ENCODE measurements at places on chromosomes 6 and 20.

- DNase-seq: no peak
Measured at GRCh38 chr20:11919581-11919980, 1.9 kb downstream of the BTBD3 start.

DNA sequence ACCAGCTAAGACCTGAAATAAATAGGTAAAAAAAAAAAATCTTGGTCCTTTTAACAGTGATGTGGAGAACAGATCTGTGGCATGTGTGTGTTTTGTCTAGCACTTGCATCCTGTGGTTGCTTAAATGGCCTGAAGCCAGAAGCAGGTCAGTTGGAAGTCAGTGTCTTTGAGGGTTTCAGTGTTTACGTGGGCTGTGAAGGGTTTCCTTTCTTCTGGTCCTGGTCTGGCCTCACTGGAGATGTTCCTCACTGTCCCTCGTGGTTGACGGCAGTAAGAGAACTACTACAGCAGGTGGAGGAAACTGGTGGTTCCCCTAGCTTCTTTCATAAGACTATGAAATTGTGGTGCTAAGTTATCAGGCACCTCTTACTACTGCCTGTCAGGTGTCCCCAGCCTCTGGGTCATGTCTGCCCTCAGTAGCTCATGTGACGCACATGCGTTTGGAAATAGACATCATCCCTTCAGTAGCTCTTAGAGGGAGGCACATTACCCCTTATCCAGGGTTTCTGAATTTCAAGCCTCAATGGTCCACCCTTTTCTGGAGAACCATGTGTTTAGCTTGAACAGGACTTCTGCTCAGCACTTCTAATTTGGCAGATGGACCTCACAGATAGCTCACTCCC is 59.4 kb upstream of the SCP2D1 start:
- DNase-seq: no peak

DNA sequence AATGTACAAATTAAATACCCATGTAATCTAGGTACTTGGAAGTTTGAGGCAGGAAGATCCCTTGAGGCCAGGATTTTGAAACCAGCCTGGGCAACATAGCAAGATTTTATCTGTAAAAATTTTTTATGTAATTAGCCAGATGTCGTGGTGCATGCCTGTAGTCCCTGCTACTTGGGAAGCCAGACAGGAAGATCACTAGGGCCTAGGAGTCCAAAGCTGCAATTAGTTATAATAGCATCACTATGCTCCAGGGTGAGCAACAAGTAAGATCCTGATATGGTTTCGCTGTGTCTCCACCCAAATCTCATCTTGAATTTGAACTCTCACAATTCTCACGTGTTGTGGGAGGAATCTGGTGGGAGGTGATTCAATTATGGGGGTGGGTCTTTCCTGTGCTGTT is 535.8 kb downstream of the TENT5A start:
- DNase-seq: peak; percentile 70

DNA sequence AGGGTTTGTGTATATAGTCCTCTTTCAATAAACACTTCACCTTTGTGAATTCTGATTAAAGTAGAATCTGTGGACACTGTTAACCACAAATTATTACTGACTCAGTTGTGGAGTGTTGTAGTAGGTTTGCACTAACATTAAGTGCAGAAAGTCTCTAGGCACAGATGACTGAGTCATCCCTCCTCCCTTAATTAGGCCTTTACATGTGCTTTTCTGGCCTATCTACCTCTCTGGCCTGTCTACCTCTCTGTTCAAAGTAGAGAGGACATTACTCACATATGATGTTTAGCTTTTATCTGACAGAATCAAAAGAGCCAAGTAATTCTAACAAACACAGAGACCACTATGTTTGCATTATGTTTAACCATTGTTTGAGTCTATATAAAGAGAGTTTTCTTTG is 783.0 kb downstream of the TENT5A start:
- no peak for DNase-seq

DNA sequence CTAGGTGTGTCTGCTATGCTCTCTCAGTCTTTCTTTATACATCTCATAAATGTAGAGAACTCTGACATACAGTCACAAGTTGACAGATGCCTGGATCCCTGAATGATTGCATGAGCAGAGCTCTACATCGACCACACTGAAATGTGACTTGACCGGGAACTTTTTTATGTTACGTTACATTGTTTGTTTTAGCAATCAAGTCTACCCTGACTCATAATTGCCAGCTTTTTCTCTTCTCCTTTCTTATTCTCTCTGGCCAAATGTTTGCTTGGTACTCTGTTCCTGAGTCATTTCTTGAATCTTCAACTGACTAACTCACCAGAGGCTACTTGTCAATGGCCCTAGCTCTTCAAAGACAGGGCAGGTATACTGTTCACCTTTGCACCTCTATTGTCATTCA is 213.6 kb upstream of the DTNBP1 start:
- DNase-seq: no peak

DNA sequence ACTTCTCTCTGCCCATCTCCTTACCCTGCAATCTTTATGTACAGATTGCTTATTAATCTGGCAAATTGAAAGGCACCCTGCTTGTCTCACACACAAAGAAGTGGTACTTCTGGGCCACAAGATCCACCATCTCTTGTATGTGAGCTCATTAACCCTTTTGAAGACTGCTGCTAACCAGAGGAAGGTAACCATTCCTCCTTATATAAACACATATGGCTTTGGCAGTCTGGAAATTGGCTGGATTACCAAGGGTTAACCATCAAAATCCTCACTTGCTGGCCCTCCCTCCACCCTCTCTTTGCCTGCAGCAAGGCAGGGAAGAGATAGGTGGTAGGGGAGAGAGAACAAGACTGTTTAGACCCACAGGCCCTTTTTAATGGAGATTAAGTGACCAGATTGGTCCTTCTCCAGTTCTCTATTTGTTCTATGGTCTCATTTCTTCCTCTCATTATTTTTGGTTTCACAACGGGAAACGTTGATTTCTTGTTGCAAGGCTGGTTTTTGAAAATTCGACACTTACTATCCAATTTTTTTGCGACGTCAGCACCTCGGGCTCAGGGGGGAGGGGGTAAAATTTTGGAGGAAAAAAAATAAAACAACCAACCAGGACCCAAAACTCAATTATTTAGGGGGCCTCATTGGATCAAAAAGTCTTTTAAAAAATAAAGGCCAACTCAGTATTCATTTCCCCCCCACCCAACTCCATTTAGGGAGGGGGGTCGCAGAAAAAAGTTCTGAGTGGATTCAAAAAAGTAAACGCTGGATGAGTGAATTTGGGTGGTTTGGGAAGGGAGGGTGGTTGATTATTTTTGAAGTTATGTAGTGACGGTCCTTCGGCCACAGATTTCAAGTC is 859 bp downstream of the PPP1R10 start:
- peak; percentile 60 for DNase-seq

Measured in SK-N-DZ (cell line).